K562 (cell line): ENCODE measurements at places on chromosomes 13 and 19.
A peak's percentile ranks its signal among the peaks of the same experiment; 100 is the strongest.

- no peak for DNase-seq
Measured at GRCh38 chr19:38879400-38879751, 1.3 kb upstream of the RINL start.

DNA sequence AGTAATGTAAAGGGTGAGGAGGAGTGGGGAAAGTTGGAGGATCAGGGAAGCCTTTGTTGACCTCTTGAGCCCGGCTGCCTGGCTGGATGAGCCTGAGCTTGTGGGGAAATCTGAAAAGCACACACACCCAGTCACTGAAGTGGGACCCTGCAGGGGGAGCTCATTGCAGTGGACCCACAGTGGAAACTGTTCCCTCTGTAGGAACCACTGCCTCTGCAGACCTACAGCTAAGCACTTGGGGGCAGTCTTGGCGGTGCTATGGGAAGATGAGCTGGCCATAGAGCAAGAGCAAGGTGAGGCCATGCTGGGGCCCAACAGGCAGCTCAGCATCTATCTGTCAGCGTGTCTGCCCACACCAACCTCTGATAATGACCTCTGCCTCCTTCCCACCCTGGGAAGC is 294.8 kb downstream of the TSHZ3 start:
- DNase-seq = peak; percentile 38

GRCh38 chr13:89082623-89083022 is 1411.5 kb downstream of the SLITRK5 start:
- no peak for DNase-seq

- DNase-seq = no peak
Measured at GRCh38 chr13:96481482-96481881, 391.6 kb downstream of the HS6ST3 start.

- no peak for DNase-seq
Measured at GRCh38 chr13:48123812-48124211, 28.9 kb upstream of the MED4 start.

DNA sequence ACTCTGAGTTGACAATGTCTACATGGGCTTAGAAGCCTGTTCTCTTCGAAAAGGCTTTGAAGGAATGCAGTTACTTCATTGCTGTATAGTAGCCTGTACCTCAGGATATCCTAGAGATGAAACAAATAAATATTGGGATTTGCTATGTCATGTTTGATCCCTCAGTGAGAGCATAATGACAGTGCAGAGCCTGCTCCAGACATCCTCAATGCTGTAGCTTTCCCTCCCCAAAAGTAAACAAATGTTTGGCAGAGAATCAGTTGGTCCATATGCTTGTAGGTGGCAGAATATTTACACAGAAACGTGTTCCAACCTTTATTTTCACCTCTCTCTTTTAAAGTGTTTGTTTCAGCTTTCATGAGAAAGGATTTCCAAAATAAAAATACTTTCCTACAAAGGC is 515.3 kb upstream of the SGCG start:
- no peak for DNase-seq

DNA sequence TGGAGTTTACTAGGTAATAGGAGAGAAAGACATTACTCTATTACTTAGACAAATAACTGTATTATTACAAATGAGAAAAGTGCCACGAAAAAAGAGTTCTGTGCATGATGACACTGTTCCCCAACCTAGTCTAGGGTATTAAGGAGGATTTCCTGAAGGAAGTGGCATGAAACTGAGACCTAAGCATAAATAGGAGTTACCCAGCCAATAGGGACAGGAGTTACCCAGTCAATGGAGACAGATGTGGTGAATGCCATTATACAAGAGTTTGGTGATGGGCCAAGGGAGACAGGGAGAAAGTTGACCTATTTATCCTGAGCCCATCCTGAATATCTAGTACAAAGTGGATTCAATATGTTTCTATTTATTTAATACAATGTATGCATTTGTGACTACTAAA is 65.4 kb downstream of the KL start:
- DNase-seq = no peak

GRCh38 chr13:44385847-44386246 is 12.2 kb downstream of the SERP2 start:
- DNase-seq = no peak

GRCh38 chr13:51726446-51727193 is 77.3 kb downstream of the DHRS12 start:
- DNase-seq = no peak

DNA sequence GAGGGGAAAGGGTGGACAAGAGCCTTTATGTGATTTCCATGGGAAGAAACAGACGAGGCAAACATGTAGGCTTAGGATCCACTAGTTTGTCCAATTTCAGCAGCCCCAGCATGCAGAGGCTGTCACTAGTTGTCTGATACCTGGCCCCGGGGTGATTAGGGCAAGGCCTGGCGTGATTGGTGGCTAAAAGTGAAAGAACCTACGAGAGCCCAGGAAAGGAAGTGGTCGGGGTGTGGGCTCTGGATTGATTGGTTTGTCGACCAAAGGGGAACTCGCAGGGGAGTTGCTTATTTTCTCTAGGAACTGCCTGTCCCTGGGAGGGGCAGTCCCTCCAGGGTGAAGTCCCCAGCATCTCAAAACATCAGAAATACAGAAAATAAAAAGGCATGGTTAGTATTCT is 64.2 kb upstream of the UQCRFS1 start:
- DNase-seq = no peak

- no peak for DNase-seq
Measured at GRCh38 chr13:52034616-52035226, 10.2 kb downstream of the UTP14C start.

- no peak for DNase-seq
Measured at GRCh38 chr19:37933937-37934358, 26.9 kb downstream of the SIPA1L3 start.

DNA sequence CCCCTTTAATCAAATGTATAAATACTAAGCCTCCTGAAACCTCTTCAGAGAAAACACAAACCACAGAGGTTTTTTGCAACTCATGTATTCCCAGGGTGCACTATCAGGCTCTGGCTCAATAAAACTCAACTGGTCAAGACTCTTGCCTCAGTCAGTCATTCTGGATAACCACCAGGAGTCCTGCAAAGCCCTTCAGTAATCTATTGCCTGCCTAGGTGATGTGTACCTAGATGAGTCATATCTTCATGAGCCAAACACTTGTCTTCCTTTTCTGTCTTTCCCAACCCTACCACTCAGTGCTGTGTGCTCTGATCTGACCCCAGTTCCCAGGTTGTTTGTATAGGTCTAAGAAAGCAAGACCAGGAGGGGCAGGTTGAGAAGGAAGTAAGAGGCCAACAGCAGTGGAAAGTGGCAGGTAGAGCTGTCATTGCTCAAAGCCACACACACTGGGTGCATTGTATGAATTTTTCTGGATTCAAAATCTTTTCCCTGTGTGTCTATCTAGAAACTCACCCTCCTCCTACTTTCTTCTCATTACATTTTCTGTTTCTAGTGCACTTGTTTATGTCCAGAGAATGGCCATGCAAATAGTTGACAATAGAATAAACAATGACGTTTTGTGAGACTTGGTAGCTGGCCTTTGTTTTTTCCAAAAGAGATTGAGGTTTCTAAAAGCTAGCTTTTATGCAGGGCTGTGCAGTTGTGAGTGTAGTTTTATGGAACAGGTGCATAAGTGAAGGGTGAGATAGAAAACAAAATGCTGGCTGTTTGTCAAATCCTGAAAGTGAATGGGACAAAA is 48.1 kb downstream of the PSG1 start:
- no peak for DNase-seq

- no peak for DNase-seq
Measured at GRCh38 chr19:49895566-49896297, 955 bp downstream of the IL4I1 start.

- no peak for DNase-seq
Measured at GRCh38 chr13:75173457-75174356, 308.3 kb downstream of the TBC1D4 start.

DNA sequence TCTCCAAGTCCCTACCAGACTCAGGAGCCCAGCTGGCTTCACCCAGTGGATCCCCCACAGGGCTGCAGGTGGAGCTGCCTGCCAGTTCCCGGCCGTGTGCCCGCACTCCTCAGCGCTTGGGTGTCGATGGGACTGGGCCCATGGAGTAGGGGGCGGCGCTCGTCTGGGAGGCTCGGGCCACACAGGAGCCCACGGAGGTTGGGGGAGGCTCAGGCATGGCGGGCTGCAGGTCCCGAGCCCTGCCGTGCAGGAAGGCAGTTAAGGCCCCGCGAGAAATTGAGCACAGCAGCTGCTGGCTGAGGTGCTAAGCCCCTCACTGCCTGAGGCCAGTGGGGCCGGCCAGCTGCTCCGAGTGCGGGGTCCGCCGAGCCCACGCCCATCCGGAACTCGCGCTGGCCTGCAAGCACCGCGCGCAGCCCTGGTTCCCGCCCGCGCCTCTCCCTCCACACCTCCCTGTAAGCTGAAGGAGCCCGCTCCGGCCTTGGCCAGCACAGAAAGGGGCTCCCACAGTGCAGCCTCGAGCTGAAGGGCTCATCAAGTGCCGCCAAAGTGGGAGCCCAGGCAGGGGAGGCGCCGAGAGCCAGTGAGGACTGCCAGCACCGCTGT is 1771.1 kb downstream of the OLFM4 start:
- no peak for DNase-seq

DNA sequence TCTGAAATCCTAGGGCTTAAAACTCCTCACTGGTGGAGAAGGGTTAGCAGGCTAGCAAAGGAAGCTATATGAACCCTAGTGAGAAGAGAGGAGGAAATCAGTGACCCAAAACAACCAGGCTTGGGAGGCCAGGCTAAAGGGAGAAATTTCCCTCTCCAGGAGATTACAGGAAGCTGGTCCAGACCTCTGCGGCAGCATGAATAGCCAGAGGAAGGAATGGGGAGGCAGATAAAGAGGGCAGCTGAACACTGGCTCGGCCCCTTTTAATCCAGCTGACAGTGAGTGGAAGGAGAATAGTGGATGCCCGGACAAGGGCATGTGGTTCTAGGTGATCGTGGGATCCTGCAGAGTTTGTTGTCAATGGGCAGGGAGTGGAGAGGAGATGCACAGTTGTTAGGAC is 130.6 kb downstream of the COG6 start:
- DNase-seq = no peak

GRCh38 chr19:8457209-8457608 is 12.4 kb downstream of the HNRNPM start:
- no peak for DNase-seq

DNA sequence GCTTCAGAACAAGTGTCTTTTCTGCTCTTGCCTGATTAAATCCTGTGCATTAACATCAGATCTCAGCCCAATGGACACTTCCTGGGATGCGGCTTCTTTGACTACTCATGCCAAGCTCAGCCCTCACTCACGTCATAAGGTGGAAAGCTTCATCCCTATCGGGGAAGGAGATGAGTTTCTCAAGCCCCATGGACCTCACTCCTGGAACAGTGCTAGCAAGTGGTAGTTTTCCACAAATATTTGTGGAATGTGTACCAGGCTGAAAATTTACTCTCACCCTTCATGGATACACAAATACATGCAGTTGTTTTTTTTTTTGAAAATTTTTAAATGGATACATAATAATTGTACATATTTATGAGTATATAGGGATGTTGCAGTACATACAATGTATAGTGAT is 34.6 kb upstream of the FARP1 start:
- no peak for DNase-seq

GRCh38 chr13:50714891-50715290 is 128.6 kb downstream of the DLEU7 start:
- DNase-seq = no peak

GRCh38 chr19:49499030-49499670 is 2.9 kb downstream of the RPS11 start:
- no peak for DNase-seq

- DNase-seq = no peak
Measured at GRCh38 chr13:73661687-73662425, 472.3 kb downstream of the KLF12 start.

- no peak for DNase-seq
Measured at GRCh38 chr13:94400874-94401273, 78.6 kb downstream of the DCT start.

DNA sequence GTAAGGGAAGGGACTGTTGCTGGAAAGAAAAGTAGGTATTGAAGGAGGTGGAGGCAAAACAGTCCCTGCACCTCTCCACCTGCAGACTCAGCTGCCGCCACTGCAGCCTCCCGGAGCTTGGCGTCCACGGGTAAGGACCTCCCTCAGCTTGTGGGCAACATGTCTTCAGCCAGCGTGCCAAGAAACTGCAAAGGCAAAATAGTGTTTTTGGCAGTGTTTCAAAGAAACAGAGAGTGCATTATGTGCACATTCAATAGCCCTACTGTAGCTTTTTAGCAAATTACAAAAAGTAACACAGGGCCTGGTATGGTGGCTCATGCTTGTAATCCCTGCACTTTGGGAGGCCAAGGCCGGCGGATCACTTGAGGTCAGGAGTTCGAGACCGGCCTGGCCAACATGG is 57.4 kb downstream of the ATP11A start:
- DNase-seq = no peak

- no peak for DNase-seq
Measured at GRCh38 chr13:73412933-73413332, 354.1 kb downstream of the KLF5 start.

- DNase-seq = no peak
Measured at GRCh38 chr13:32022311-32022710, 9.3 kb upstream of the FRY start.

- no peak for DNase-seq
Measured at GRCh38 chr13:56314765-56315164, 826.0 kb upstream of the PRR20A start.

DNA sequence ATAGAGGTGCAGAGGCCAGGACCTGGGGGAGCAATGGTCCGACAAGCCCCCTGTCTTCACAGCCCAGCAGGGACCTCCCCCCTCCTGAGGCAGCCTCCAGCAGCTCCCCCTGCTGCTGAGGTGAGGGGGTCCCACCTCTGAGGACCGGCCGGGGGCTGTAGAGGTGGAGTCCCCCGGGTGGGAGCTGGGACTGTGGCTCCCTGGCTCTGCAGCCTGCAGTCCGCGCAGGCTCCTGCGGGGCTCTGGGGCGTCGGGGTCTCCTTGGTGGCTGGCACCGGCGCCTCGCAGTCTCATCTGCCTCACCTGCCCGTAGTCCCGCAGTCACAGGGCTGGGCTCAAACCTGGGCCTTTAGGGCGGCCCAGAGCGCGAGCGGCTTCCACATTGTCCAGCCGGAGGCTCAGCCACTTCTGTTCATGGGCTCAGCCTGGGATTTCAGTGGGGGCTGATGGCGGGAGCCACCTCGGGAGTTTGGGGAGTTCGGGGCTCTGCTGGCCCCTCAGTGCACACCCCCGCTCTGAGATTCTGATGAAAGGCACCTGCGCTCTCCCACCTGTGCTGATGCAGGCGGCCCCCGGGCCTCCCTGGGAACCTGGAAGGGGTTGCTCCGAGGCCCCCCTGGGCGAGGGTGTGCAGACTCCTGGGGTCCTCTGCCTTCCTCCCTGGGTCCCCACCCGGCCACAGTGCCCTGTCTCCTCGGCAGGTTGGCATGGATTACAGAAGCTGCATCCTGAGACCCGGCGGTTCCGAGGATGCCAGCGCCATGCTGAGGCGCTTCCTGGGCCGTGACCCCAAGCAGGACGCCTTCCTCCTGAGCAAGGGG is 7.0 kb upstream of the ZNF554 start:
- no peak for DNase-seq

- no peak for DNase-seq
Measured at GRCh38 chr19:49855676-49856573, 5.0 kb downstream of the PTOV1 start.

DNA sequence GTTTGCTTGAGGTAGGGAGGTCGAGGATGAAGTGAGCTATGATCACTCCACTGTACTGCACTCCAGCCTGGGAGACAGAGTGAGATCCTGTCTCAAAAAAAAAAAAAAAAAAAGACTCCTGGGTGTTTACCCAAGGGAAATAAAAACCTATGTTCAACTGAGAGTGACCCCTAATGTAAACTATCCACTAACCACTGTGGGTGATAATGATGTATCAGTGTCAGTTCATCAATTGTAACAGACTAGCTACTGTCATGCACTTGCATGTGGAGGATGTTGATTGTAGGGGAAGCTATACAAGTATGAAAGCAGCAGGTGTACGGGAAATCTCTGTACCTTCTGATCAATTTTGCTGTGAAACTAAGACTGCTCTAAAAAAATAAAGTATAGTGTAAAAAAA is 2.6 kb upstream of the CIB3 start:
- no peak for DNase-seq
